ENCODE measurements at places on chromosomes 16 and 17. TPM values are rescaled to one million over a fixed set of nuclear protein-coding genes. Genes with fewer than 3 reads are reported as not detected.

GRCh38 chr16:10987361-10988163 lies 43.2 kb downstream of the CLEC16A start:
- DNase-seq, result no peak

MYH8 gene
- total RNA-seq, result not detected

ADAM11 gene
- 0.15 TPM for total RNA-seq

- DNase-seq, result no peak
Observed at GRCh38 chr16:82631701-82632685, 5.2 kb downstream of the CDH13 start.

GRCh38 chr17:13601776-13602551 lies at the start of gene HS3ST3A1:
HS3ST3A1 (minus strand) TSS chr17:13601929; CDS start chr17:13601129, 800 bp downstream.
- peak; percentile 84 for DNase-seq

DNA sequence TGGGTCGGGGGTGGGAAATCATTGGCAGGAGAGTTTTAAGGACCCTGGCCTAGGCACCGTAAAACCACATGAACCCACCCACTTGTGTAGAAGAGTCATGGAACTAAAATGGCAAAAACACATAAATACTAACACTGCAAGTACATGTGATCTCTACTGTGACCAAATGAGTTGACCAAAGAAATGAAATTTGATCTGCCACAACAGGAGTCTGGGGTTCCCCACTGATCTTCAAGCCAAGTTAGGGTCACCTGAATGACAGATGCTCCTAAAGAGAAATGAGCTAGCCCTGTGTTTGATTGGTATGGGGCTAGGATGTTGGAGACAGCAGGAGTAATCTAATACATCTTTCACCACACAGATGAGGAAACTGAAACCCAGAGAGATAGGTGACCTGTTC lies 21.5 kb upstream of the SKAP1 start:
- no peak for DNase-seq

- peak; percentile 74 for DNase-seq
Observed at GRCh38 chr17:41710472-41711090, 1.6 kb upstream of the GAST start.

ABI3 gene
- 0.15 TPM for total RNA-seq

GRCh38 chr16:554640-555365 lies 5.4 kb upstream of the PRR35 start:
- peak; percentile 81 for DNase-seq

RHBDL3 gene
- not detected for total RNA-seq

- DNase-seq, result peak; percentile 22
Observed at GRCh38 chr17:20116683-20117309, 107.6 kb downstream of the SPECC1 start.

BRIP1 gene
- total RNA-seq, result 9.2 TPM
